ENCODE measurements at places on chromosomes 7 and 10. TPM values are rescaled to one million over a fixed set of nuclear protein-coding genes. Genes with fewer than 3 reads are reported as not detected.

DNA sequence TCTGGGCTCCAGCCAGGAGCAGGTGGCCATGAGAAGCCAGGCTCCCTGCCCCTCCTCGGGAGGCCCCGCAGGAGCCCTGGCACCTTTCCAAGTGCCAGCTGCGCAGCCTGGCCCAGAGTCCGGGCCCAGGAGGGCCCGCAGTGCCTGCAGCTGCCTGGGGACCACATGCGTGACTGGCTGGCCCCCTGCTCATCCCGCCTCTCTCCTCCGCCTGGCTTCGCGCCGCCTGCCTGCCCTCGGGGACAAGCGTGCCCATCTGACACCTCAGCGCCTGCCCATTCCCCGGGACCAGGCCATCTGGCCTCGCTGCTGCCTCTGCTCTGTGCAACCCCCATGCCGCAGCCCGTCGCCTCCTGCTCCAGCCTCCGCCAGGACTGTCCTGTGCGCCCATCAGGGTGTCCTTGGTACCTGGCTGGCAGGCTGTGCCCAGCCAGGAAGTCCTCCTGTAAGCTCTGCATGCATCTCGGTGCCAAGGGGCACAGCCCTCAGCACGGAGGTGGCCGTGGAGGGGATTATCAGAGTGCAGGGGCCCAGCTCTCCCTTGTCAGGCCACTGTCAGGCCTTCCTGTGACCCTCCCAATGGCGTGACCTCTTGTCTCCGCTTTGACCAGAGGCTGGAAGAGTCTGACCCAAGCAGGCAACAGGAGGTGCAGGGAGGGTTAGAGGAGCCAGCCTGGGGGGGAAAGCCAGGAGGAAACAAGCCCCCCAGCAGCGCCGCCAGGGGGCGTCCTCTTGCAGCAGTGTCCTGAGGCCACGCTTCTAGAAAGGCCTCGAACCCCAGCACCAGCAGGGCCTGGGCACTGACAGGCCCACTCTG, 50.5 kb downstream of the TMEM209 start:
- no peak overlapping the region for H3K4me3 ChIP-seq
- H3K27me3 ChIP-seq: no peaks in the 10 kb centered on the region
- peaks cover 1% of the 10 kb centered on the region for H3K36me3 ChIP-seq
- no peak overlapping the region for H3K27ac ChIP-seq
- no peaks in the 10 kb centered on the region for H3K4me1 ChIP-seq

DNA sequence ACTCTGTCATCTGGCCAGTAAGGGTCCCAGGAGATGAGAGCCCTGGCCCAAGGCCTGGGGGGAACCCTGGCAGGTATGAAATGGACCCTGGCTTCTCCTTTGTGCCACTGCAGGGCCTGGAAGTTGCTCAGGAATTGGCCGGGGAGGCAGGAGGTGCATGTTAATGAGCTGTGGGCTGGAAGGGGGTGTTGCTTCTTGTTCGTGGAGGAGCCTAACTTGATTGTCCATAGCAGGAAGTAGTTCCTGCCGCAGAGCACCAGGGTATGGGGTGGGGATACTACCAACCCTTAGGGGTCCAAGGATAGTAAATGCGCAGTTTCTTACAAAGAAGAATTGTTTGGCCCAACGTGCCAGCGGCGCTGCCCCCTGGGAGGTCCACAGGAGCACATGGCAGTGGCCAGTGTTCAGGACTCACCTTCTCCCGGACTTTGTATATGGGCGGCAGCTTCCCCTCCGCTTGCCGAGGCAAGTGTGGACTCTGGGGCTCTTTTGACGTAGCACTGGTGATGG, 21.5 kb downstream of the TEX36 start:
- DNase-seq: no peak
- no peaks in the 10 kb centered on the region for H3K36me3 ChIP-seq
- H3K4me3 ChIP-seq: no peak overlapping the region
- H3K4me1 ChIP-seq: peaks cover 18% of the 10 kb centered on the region

DNA sequence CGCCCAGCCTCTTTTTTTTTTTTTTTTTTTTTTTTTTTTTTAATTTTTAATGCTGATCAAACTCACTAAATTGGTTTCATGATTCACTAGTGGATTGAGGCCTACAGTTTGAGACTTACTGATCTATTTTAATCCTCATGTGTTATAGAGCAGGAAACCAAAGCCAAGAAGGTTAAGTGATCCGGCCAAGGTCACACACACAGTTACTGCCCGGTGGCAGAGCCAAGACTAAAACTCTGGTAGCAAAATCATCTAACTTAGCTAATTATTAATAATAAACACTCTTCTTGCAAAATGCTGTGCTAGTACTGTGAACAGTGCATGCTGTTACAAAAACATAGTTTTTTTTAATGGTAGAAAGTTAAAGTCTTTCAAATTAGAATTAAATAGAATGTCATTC, 188.3 kb upstream of the NFE2L3 start:
- peaks cover 9% of the 10 kb centered on the region for H3K4me1 ChIP-seq
- H3K4me3 ChIP-seq: no peak overlapping the region
- H3K27ac ChIP-seq: no peak overlapping the region
- H3K27me3 ChIP-seq: peaks cover 93% of the 10 kb centered on the region

DNA sequence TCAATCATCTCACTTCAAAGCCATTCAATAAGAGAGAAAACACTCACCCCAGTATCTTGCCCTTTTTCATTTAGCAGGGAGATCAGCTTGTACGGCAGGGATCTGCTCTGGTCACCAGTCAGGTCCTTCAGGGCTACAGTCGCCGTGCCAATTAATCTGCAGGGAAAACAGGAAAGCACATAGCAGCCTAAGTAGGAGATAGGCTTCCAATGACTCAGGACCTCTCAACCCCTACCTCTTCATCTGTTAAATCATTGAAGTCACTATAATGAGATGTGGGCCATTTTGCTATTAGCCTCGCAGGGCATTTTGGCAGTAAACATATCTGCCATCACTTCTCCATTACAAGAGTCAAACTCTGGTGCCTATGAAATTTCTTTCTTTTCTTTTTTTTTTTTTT, 50.8 kb downstream of the MYOF start:
- no peak for DNase-seq
- H3K36me3 ChIP-seq: peaks cover 48% of the 10 kb centered on the region
- no peak overlapping the region for H3K4me3 ChIP-seq
- peaks cover 6% of the 10 kb centered on the region for H3K4me1 ChIP-seq
- H3K27me3 ChIP-seq: no peaks in the 10 kb centered on the region

GRCh38 chr10:86229376-86229775, 137.2 kb downstream of the GRID1 start:
- H3K36me3 ChIP-seq: no peaks in the 10 kb centered on the region
- peaks cover 8% of the 10 kb centered on the region for H3K4me1 ChIP-seq
- H3K27me3 ChIP-seq: no peaks in the 10 kb centered on the region
- no peak for DNase-seq
- no peak overlapping the region for H3K27ac ChIP-seq
- no peak overlapping the region for H3K4me3 ChIP-seq

Gene C10orf67
- 0.15 TPM for total RNA-seq

Measured in PC-3 (cell line).